ENCODE measurements at places on chromosomes 7 and 10. TPM values are rescaled to one million over a fixed set of nuclear protein-coding genes. Genes with fewer than 3 reads are reported as not detected.
A peak's percentile ranks its signal among the peaks of the same experiment; 100 is the strongest.

GRCh38 chr10:71832967-71833366, 18.1 kb downstream of the PSAP start:
- no peak for DNase-seq

FAM13C gene
- total RNA-seq: 9.6 TPM

SPOCK2 gene
- total RNA-seq: 4.4 TPM

DNA sequence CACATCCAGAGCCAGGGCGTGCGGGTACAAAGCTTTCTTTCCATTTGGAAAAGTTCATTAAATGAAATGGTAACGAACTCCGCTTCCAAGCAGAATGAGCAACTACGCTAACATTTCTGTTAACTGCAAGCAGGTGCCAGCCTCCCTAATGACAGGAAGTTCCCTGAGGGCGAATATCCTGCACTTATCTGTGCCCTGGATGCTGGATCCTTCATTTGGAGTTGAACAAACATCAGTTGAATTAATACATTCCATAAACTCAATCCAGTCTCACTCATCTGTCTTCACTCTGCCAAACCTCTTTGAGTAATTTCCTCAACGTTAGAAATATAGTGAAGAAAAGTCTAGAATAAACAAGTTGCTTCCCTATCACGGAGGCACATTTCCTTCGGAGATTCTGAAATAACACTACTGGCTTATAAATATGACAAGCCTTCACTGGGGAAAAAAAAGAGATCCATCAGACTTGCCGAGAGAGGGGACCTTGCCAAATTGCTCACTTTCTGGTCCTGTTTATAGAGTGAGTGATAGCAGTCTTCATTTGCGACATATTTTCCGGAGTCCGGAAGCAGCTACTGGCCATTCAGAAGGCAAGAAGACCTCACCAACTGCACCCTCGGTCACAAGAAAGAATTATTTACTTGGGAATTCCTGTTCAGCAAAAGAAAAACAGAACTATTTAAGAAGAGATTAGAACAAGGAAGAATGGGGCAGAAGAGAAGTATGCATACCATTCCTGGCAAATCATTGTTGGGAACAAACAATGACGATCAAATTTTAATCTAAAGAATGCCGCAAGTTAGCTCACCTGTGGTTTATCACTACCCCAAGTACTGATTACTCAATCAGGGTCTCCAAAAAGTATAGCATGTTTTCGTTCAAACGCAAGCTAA, 196.4 kb downstream of the FAM107B start:
- no peak for DNase-seq

FAM180A gene
- total RNA-seq: 13.3 TPM

CALHM1 gene
- not detected for total RNA-seq

DNA sequence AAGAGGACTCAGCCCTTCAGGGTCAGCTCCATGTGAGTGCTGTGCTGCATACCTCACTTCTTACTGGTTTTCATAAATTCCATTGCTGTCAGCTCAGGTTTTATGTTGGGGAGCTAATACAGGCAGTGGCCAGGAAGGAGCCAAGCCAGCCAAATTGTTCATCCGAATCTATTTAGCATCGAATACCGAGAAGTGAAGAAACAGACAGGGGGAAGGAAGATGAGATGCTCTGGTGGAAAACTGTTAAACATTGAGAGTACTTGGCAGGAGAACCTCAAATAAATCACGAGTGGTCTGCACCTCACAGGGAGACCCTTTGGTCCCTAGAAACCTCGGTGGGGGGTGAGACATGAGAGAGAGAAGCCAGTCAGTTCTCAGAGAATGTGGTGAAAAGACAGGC, 196.0 kb upstream of the TMEM72 start:
- no peak for DNase-seq

GRCh38 chr7:105916603-105917002, 40.2 kb upstream of the ATXN7L1 start:
- DNase-seq: no peak

DNA sequence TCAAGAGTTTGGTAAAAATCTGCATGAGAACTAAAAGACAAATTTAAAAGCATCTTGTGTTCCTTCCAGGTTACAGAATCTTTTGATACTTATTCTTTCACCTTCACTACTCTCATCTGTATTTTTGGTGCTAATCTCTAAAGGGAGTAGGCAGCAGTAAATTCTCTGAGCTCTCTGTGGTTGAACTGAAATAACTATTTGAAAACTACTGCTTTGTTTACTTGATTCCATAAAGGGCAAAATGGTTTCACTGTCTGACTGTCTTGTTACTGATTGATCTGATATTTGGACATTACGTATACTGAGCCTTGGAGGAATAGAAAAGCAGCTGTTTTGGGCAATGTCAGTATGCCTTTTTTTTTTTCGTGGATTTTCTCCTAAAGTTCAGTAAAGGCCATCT, 103.3 kb downstream of the CHRM2 start:
- DNase-seq: no peak

DNA sequence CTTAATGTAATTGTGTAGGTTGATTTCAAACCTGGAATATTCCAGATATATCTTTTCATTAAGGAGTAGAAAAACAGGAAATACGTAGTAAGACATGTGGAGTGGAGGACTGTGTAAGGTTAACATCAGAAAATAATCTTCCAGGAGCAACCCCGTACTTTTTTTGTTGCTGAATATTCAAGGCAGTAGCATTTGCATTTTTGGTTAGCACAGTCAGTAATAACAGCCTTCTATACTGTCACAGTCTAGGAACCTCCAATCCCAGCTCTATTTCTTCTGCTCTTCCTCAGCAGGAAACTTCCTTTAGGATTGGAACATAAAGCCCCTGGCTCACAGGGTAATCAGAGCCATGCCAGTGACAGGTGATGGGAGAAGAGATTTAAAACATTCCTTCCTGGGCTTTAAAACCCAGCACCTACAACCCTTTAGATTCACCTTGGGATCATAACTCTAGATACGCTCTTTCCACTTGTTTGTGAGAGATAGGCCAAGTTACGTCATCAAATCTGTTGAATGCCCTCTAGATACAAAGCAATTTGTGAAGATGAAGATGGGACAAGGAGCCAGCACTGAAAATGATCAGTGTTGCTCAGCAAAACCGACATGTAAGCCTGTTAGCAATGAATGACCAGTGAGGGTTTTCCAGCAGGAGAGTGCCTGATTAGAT, 248.5 kb upstream of the NPY start:
- DNase-seq: no peak

- DNase-seq: no peak
Observed at GRCh38 chr7:35501681-35502080, 193.3 kb downstream of the HERPUD2 start.

- DNase-seq: no peak
Observed at GRCh38 chr7:13106513-13106912, 419.1 kb downstream of the ARL4A start.

DNA sequence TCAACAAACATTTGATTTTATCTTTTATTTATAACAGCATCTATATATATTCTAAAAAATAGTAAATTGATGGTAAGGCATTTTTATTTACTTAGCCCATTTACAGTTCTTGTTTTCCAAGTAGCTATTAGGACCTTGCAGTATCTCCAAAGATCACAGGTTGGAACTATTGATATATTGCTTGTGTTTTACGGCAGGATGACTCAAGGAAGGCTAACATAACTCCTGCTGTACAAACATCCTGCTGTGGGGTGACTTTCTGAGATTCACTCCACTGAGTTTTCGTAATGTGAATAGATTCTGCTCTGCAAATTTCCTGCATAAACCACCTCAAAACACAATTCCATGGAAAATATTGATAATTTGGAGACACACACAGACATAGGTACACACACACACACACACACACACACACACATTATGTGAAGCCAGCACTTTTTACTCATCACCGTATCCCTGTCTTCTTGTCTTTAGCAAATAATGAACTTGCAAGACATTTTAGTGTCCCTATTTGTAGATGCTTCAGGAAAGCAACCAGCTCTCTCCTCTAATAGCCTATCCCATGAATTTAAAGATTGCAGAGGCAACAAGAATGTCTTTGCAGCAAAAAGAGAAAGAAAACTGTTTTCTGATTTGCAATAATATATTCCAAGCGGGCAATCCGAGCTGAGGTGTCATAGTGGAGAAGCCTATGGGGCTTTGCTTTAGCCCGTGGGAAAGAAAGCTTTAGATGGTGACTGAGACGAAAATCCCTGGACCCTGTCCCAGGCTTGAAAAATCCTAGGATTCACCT, 722 bp downstream of the AGR2 start:
- DNase-seq: no peak

- DNase-seq: no peak
Observed at GRCh38 chr7:2282185-2282751, 32.0 kb downstream of the SNX8 start.

GRCh38 chr7:87267239-87267900, 47.8 kb upstream of the TMEM243 start:
- no peak for DNase-seq

GRID2IP gene
- 0.08 TPM for total RNA-seq

INHBA gene
- 0.19 TPM for total RNA-seq

GRCh38 chr7:87220026-87220733, 648 bp upstream of the TMEM243 start:
- peak; percentile 90 for DNase-seq

FUOM gene
- 8.5 TPM for total RNA-seq

FRMPD2 gene
- not detected for total RNA-seq

DNA sequence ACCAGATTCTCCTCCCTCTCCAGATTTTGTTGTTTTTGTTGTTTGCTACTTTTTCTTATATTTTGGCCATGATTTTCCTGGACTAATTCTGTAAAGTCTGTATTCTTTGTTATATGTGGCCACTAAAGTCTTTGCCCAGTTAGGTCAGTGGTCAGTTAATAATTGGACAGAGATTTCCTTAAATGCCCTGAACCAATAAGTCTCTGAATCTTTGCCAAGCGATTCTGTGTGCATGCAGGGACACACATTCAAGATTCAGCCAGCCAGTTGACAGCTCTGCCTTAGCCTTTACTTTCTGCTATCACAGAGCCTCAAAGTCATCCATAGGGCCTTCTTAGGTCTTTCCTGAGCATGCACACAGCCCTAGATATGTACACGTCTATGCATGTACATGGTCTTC, 11.0 kb upstream of the COL17A1 start:
- DNase-seq: no peak

GRCh38 chr7:26857506-26858240, 6.7 kb downstream of the SKAP2 start:
- DNase-seq: no peak

GSTO1 gene
- 194 TPM for total RNA-seq

- no peak for DNase-seq
Observed at GRCh38 chr10:110357252-110357780, 52.6 kb upstream of the SMNDC1 start.

DNA sequence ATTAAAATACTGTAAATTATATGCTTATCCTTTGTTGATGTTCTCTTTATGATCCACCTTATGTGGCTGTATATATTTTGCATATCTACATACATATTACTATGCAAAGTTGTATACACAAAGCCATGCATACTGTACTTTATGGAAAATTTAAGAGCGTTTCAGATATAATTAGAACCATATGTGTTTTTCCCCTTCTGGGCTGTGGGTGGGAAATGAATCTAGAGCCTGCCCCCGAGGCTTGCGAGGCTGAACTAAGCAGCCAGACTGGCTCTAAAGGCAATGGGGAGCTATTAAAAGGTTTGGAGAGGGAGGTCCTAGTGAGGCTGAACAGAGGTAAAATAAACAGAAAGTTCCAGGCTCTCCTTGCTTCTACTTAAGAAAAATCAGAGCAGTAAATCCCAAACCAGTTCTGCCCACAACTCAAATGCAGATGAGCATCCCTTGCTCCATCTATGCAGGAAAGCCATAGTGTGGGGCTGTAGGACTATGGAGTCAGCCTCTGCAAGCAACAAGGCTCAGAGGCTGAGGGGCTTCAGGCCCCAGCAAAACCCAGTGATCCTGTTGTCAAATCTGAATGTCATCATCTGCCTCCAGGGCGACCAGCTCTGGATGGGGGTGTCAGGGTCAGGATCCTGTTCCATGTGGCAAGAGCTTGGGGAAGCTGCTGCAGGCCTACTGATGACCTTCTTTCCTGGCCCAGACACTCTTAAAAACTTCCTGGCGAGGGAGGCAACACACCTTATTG, 14.1 kb upstream of the DDIT4 start:
- no peak for DNase-seq

UCMA gene
- total RNA-seq: not detected

ITIH2 gene
- total RNA-seq: not detected

SUN3 gene
- not detected for total RNA-seq

All from heart left ventricle (tissue), 16 donors.